ENCODE measurements at places on chromosomes 16 and 17. TPM values are rescaled to one million over a fixed set of nuclear protein-coding genes. Genes with fewer than 3 reads are reported as not detected.

DNA sequence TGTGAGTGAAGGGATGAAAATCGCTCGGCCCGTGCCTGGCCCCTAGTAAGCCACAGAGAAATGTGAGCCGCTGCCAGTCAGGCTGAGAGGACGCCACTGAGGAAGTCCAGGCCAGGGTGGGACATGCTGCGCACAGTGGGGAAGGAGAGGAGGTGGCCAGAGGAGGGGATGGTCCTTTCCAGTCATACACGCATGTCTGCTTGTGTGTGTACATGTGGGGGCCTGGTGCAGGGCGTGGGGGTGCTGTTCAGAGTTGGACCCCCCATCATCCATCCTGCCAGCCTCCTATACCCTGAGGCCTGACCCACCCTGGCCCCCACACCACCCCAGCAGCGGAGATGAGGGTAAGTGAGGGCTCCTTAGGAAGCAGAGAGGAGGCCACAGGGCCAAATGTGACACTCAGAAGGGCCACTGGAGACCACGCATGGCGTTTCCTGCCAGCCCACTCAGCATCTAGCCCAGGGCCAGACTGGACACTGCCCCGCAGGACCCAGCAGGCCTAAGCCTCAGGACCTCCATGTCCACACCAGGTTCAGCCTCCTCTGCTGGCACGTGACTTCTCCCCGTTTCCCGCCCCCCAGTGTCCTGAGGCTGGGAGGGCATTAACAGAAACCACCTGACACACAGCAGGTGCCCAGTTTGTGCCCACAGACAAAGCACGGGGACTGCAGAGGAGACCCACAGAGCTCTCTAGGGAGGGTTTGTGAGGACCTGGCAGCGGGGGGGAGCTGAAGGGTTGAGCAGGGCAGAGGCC, 7.0 kb downstream of the DOC2A start:
- DNase-seq, result no peak

DNA sequence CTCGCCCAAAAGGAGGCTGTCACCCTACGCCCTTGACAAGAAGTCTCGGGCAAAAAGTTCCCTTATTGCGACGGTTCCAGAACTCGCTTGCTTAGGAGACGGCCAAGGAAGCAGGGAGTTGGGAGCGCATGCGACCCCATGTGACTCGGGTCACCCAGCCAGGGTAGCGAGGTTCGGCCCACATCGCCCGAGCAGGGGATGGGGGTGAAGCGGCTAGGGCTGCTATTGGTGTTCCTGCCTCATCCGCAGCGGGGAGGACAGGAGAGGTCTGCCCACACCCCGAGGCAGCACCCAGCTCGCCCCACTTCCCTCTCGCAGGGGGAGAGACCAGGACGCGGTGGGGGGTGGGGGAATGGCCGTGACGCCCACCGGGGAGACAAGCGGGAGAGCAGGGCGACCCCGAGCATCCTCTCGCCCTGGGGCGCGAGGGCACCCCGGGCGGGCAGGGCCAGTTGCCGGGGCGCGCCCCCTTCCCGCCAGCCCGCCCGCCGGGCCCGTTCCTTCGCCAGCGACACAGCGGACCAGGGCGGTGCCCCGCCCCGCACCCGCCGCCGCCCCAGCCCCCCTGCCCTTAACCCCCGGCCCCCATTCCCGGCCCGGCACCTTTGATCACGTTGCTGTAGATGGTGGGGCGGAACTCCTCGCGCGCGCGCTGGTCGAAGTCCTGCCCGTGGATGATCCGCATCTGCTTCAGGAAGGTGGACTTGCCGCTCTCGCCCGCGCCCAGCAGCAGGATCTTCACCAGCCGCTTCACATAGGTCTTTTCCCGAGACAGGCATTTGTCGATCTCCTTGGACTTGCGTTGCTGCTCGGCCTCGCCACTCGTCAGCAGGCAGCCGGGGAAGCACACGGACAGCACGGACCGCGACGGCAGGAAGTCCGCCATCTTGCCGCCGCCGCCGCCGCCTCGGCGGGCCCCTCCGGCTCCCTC, 567 bp downstream of the GNA13 start:
- DNase-seq, result no peak

- no peak for DNase-seq
Observed at GRCh38 chr17:33896263-33896662, 358.8 kb upstream of the CCL2 start.

The SERPINF2 gene
- polyA plus RNA-seq, result 106 TPM

- DNase-seq, result no peak
Observed at GRCh38 chr17:16513873-16514272, 21.9 kb upstream of the LRRC75A start.

DNA sequence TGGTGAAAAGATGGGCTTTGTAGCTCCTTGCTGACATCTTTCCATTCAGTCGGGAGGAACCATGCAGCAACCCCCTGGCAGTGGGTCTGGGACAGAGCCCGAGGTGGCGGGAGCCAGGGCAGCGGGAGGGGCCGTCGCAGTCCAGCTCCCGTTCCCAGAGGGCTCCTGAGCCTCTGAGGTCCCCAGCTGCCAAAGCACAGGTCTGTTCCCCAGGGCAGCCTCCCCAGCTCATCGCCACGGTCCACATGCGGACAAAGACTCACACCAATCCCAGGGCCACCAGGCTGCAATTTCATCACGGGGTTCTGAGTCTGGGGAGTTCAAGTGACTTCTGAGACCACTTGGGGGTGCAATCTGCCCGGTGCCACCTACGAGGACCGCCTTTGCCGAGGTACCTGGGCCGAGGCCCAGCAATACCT, 196.0 kb downstream of the RBFOX3 start:
- DNase-seq, result no peak

- DNase-seq, result no peak
Observed at GRCh38 chr16:2404099-2404498, 25.1 kb upstream of the CCNF start.
